HepG2 (cell line): ENCODE measurements at places on chromosomes 4 and X. TPM values are rescaled to one million over a fixed set of nuclear protein-coding genes. Genes with fewer than 3 reads are reported as not detected.

Gene OPN1MW3
- not detected in 2 replicates for total RNA-seq

DNA sequence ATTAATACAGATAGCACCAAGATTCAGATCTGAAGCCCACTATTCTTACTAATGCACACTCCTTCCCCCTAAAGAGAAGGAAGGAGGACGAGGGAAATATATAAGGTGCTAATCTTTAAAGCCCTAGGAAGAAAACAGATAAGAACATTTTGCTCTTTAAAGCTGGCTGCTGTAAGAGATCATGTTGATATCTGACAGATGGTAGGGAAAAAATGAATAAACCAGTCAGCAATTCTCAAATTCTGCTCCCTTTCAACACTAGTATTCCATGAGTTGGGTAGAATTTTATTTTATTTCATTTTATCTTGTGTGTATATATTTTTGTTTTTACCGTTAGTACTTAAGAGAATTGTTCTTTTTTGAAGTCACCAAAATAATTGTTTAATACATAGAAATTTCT, 19.2 kb downstream of the OTC start:
- no peaks in the 10 kb centered on the region for H3K36me3 ChIP-seq
- H3K4me3 ChIP-seq = no peak overlapping the region
- DNase-seq = no peak
- no peaks in the 10 kb centered on the region for H3K27me3 ChIP-seq
- peaks cover 7% of the 10 kb centered on the region; the same call in 1 of the 2 replicates for H3K4me1 ChIP-seq
- H3K27ac ChIP-seq = no peak overlapping the region

Gene SPANXB1
- total RNA-seq = not detected in 2 replicates

- no peak for DNase-seq
- no peaks in the 10 kb centered on the region for H3K4me1 ChIP-seq
- no peak overlapping the region for H3K27ac ChIP-seq
- H3K36me3 ChIP-seq = no peaks in the 10 kb centered on the region
- H3K4me3 ChIP-seq = no peak overlapping the region
Observed at GRCh38 chr4:145287351-145287750, 107.0 kb upstream of the OTUD4 start.

DNA sequence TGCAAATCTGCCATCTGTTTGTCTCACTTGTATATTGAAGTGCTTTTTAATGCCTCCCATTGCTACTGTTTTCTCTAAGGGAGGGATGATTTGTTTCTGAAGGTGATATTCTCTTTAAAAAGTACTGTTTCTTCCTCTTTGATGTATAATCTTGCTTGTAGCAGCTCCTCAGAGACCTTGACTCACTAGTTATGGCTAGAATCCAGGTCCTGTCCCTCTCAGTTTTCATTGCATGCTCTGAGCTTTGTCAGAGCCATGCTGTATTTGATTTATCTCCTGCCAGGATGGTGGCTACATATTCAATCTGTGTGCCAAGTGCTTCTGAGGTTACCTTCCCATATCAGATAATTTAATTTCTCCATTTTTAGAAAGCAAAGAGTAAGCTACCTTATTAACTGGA, 56.0 kb downstream of the GLUD2 start:
- no peak overlapping the region for H3K27ac ChIP-seq
- H3K4me1 ChIP-seq = peaks cover 9% of the 10 kb centered on the region; the same call in 1 of the 2 replicates
- H3K4me3 ChIP-seq = no peak overlapping the region
- H3K36me3 ChIP-seq = no peaks in the 10 kb centered on the region

DNA sequence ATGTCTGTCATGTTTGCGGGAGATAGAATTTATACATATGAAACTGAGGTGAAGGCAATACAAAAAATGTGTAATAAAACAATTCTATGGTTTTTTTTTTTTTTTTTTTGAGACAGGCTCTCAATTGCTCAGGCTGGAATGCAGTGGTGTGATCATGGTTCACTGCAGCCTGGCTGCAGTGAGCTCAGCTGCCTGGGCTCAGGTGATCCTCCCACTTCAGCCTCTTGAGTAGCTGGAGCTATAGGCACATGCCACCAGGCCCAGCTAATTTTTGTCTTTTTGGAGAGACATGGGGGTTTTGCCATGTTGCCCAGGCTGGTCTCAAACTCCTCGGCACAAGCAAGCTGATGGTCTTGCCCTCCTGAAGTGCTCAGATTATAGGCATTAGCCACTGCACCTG, 10.1 kb downstream of the RADX start:
- H3K27me3 ChIP-seq = no peaks in the 10 kb centered on the region
- H3K36me3 ChIP-seq = no peaks in the 10 kb centered on the region
- H3K4me1 ChIP-seq = no peaks in the 10 kb centered on the region

- no peaks in the 10 kb centered on the region for H3K27me3 ChIP-seq
- H3K36me3 ChIP-seq = peaks cover 21% of the 10 kb centered on the region
- no peak overlapping the region for H3K4me3 ChIP-seq
- peaks cover 21% of the 10 kb centered on the region for H3K4me1 ChIP-seq
- peak; percentile 20 for DNase-seq
Observed at GRCh38 chr4:7007142-7007907, 35.8 kb upstream of the TADA2B start.

- no peak overlapping the region for H3K27ac ChIP-seq
- no peaks in the 10 kb centered on the region for H3K4me1 ChIP-seq
- no peak for DNase-seq
- H3K27me3 ChIP-seq = no peaks in the 10 kb centered on the region
- H3K36me3 ChIP-seq = peaks cover 73% of the 10 kb centered on the region
Observed at GRCh38 chr4:184408684-184409081, 65.7 kb downstream of the IRF2 start.

DNA sequence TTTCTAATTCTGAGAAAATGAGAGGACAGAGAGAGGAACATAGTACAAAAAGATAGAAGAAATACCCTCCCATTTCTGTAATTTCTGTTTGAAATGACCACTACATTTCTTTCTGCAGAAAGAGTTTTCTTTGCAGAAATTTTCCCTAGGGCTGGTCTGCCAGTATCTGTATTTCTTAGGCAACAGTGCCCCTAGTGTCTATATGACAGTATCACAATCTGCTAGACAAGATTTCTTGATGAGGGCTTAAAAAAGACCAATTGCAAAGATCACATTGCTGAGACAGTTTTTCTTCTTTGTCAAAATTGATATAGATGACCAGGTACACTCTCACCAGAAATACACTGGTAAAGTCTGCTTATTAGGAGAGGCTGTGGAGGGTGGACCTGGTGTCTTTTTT, 81.0 kb upstream of the ZDHHC15 start:
- no peaks in the 10 kb centered on the region for H3K36me3 ChIP-seq
- no peaks in the 10 kb centered on the region for H3K27me3 ChIP-seq
- no peak overlapping the region for H3K4me3 ChIP-seq
- H3K27ac ChIP-seq = no peak overlapping the region
- no peaks in the 10 kb centered on the region for H3K4me1 ChIP-seq

DNA sequence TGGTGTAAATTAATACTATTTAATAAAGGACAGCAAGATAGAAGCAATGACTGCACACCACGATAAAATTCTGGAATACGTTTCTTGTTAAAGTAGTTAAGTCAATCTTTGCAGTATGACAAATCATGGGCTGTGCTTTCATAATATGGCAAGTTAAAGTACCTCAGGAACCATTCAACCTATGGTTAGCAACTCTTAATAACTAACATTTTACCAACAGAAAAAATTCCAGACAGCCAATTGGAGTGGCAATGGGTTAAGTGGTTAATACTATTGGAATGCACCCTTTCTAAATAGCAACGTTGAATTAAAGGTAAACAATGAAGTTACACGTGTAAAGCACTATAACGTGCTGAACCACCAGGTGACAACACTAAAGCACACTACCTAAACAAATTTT, 72.4 kb upstream of the ZCCHC13 start:
- no peak for DNase-seq
- H3K4me3 ChIP-seq = no peak overlapping the region
- H3K36me3 ChIP-seq = no peaks in the 10 kb centered on the region
- no peaks in the 10 kb centered on the region for H3K27me3 ChIP-seq

- no peak for DNase-seq
- H3K27me3 ChIP-seq = no peaks in the 10 kb centered on the region
- H3K4me1 ChIP-seq = no peaks in the 10 kb centered on the region
Observed at GRCh38 chrX:53599781-53600396, 86.6 kb downstream of the HUWE1 start.

- H3K4me3 ChIP-seq = no peak overlapping the region
- no peaks in the 10 kb centered on the region for H3K36me3 ChIP-seq
Observed at GRCh38 chrX:7941390-7942042, 14.3 kb upstream of the PNPLA4 start.

Gene ZNF732
- total RNA-seq = not detected in 2 replicates

DNA sequence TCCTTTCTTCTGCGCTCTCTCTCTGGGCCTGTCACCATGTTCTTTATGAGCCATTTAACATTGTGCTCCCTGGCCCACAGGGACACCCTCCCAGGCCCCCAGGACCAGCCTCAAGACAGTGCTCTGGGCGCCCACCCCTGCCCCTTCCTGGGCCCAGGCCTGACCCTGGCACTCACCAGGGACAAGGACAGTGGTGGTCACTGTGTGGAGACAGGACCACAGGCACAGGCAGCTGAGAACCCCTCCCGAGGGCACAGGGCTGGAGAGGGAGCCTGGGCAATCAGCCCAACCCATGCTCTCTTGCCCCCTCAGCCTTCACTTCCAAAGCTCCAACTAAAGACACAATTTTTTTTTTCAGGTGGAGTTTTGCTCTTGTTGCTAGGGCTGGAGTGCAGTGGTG, 218.2 kb upstream of the PSAPL1 start:
- DNase-seq = no peak
- no peaks in the 10 kb centered on the region for H3K27me3 ChIP-seq
- H3K4me1 ChIP-seq = peaks cover 34% of the 10 kb centered on the region
- no peak overlapping the region for H3K4me3 ChIP-seq

GRCh38 chr4:3765271-3766035, 732 bp upstream of the ADRA2C start:
- H3K4me1 ChIP-seq = peaks cover 47% of the 10 kb centered on the region
- H3K27ac ChIP-seq = no peak overlapping the region
- H3K4me3 ChIP-seq = peak overlapping the region; percentile 75

DNA sequence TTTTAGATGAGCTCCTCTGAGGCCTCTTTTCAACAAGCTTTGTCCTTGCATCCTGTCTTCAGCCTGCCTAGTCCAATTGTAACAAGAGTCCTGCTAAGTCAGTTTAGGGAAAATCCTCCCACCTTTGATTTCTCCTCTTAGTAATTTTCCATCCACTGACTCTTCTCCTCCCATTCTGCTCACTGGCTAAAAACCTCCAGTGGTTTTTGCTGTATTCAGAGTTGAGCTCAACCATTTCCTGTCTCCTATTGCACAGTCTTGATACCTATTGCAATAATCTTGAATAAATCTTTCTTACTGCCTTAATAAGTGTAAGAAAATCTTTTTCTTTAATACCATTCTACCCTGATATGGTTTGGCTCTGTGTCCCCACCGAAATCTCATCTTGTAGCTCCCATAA, 117.8 kb upstream of the ENPP6 start:
- no peak for DNase-seq
- H3K27me3 ChIP-seq = no peaks in the 10 kb centered on the region
- H3K4me1 ChIP-seq = peaks cover 35% of the 10 kb centered on the region
- no peak overlapping the region for H3K4me3 ChIP-seq

GRCh38 chr4:1726146-1726934, 5.0 kb downstream of the TACC3 start:
- peak; percentile 82 for DNase-seq
- H3K27me3 ChIP-seq = no peaks in the 10 kb centered on the region

- no peaks in the 10 kb centered on the region for H3K36me3 ChIP-seq
- peaks cover 43% of the 10 kb centered on the region for H3K4me1 ChIP-seq
- no peaks in the 10 kb centered on the region for H3K27me3 ChIP-seq
- no peak overlapping the region for H3K27ac ChIP-seq
- H3K4me3 ChIP-seq = no peak overlapping the region
Observed at GRCh38 chrX:15607067-15607466, 6.3 kb upstream of the ACE2 start.

DNA sequence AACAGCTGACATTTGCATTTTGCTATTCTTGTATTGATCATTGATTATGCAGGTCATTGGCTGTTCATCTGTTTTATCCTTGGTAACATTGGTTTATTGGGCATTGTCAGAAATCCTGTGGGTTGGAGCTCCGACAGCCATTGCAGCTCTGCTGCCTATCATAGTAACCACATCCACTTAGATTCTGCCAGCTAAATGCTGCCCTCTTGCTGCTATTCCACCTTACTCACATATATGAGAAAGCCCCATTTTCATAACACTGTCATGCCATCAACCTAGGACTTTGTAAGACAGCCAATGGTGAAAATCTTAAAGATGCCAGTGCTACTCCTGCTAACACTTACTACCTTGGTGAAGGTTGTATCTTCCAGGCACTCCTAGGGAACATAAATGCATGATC, 187.3 kb upstream of the CXCL13 start:
- H3K36me3 ChIP-seq = no peaks in the 10 kb centered on the region
- no peaks in the 10 kb centered on the region for H3K27me3 ChIP-seq
- H3K4me1 ChIP-seq = no peaks in the 10 kb centered on the region
- H3K4me3 ChIP-seq = no peak overlapping the region
- no peak overlapping the region for H3K27ac ChIP-seq
- DNase-seq = no peak

Gene USP26
- not detected in 2 replicates for total RNA-seq

GRCh38 chr4:79913581-79913980, 159.4 kb downstream of the ANTXR2 start:
- no peaks in the 10 kb centered on the region for H3K4me1 ChIP-seq
- DNase-seq = no peak
- no peak overlapping the region for H3K27ac ChIP-seq
- no peaks in the 10 kb centered on the region for H3K36me3 ChIP-seq

Gene TMEM144
- 10.5 and 12.3 TPM in 2 replicates for total RNA-seq

Gene HSFX3
- not detected in 2 replicates for total RNA-seq

Gene TMEM185A
- 4.4 and 5.9 TPM in 2 replicates for total RNA-seq

Gene MXRA5
- total RNA-seq = not detected in 2 replicates

DNA sequence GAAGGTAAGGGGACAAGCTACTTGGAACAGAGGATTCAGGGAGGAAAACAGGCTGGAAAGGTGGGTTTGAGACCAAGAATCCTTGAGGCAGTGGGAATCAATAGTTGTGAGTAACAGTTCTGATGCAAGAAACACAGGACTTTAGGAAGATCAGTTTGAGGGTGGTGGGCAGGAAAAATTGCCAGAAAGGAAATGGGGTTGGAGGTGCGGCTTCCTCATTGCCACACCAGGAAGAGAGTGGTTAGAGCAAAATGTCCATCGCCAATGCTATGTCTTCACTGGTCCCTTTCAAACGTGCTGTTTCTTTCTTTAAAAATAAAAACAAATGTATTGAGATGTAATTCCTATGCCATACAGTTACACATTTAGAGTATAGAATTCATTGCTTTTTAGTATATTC, 57.1 kb upstream of the NOCT start:
- no peaks in the 10 kb centered on the region for H3K4me1 ChIP-seq
- no peak for DNase-seq
- no peak overlapping the region for H3K4me3 ChIP-seq
- no peaks in the 10 kb centered on the region for H3K27me3 ChIP-seq
- H3K36me3 ChIP-seq = no peaks in the 10 kb centered on the region
- no peak overlapping the region for H3K27ac ChIP-seq
